ENCODE measurements at places on chromosomes 7 and 10.

GRCh38 chr7:146773506-146773905, 656.9 kb downstream of the CNTNAP2 start:
- peak; percentile 3 for DNase-seq

DNA sequence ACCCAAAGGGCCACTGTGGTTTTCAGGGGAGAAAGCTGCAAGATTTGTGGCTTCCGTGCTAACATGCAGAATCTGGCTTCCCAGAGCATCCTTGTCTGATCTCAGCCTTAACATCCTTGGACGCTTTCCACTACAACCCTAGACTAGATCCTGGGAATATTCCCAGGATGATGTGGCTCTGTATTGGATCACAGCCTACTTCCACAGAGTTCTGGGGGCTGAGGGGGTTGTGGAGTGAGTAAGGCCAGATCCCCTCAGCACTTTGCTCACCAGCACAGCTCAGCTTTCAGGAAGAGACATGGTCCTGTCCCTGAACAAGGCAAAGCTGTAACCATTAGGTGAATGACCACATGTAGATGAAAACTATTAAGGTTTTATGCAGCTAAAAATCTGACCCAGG, 241.3 kb upstream of the MYO3A start:
- DNase-seq: no peak

GRCh38 chr10:98331885-98332284, 63.9 kb upstream of the LOXL4 start:
- DNase-seq: no peak

DNA sequence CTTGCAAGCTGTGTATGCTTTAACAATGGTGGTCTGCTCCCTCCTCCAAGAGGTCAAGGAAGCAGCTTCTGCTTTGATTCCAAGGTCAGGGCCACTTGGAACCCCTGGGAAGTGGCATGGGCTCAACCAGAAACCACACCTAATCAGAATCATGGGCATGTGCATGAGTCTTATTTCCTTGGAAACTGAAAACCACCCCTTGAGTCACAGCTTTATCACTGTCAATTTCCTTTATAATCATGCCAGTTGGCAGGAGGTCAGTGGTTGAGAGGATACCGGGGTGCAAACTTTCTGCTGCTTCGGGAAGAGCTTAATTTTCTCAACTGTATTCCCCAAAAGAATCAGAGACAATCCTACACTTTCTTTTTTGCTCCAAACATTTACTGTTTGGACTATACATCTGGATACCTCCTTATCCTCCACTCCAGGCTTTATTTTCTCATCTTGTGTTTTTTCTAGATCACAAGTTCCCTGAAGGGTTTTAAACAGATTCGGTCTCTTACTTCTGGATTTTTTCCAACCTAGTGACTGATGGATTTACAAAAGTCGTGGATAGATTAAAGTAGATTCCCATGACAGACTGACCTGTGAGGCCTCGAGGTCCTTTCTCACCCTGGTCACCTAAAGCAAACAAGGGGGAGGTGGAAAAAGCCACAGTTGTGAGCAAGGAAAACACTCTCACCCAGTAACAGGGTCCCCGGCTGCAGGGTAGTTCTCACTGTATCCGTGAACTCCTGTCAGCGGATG, 36.0 kb downstream of the COL17A1 start:
- peak; percentile 41 for DNase-seq

DNA sequence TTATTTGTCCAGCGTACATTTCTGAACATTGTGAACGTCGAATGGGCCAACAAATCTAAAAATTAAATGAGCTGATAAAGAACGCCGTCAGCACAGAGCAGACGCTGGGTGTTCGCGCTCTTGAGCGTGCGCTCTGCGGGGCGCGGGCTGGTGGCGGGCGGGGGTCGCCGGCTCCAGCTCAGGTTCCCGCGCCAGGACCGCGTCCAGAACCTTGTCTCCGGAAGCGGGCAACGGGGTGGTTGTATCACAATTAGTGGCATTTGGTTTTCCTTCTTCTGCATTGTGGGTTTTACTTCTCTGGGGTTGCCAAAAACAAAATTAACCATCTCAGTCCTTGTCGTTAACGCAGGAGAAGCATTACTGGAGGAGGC, 2.4 kb downstream of the CYP2E1 start:
- no peak for DNase-seq

DNA sequence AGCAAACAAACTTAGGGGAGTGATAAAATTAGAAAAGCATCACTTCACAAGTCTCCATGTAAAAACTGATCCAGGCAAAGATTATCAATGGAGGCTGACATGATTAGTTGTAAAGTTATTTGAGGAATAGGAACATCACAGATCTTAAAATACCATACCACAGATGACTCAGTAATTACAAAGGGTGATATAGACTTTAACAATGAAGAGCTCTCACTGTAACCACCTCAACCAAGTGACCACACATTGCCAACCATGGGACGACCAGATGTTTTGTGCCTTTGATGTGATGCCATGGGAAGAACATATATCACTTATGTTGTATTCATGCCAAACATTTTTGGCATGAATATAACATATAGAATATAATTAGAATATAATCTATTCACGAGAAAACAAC, 11.7 kb downstream of the AASS start:
- DNase-seq: peak; percentile 83

DNA sequence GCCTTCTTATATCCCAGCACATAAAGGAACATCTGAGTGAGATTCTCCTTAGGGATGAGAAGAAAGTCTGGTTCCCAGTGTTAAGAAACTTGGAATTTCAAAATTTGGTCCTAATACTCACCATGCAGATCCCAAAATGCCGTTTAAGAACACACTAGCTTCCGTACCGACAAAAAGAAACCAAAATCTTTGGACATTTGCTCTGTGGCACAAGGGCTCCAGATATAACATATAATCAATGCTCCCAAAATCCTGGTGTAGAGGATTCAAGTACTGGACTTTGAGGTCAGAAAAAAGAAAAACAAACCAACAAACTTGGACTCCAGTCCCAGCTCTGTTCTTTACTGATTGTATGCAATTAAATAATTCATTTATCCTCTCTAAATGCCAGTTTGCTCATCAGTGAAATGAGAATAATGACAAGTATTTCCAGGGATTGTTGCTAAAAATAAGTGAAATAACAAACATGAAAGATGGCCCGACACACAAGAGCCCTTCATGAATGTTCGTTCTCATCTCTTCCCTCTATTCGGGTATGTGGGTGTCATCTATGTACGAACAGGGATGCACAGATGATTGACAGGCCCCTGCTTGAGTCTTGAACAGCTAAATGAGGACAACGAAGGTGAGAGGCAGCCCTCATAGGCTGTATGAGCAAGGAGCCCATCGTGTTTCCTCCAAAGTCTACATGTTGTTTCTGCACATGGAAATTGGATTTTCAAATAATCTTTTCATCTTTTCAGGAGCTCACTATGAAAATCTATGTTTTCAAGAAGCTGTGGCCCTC, 48.6 kb upstream of the NEBL start:
- DNase-seq: no peak

- DNase-seq: peak; percentile 89
Measured at GRCh38 chr10:73076360-73077183, 20.1 kb downstream of the P4HA1 start.

GRCh38 chr7:56291-56913, 136.0 kb upstream of the FAM20C start:
- DNase-seq: no peak

GRCh38 chr7:29723599-29723998, 82.7 kb upstream of the WIPF3 start:
- DNase-seq: peak; percentile 64

DNA sequence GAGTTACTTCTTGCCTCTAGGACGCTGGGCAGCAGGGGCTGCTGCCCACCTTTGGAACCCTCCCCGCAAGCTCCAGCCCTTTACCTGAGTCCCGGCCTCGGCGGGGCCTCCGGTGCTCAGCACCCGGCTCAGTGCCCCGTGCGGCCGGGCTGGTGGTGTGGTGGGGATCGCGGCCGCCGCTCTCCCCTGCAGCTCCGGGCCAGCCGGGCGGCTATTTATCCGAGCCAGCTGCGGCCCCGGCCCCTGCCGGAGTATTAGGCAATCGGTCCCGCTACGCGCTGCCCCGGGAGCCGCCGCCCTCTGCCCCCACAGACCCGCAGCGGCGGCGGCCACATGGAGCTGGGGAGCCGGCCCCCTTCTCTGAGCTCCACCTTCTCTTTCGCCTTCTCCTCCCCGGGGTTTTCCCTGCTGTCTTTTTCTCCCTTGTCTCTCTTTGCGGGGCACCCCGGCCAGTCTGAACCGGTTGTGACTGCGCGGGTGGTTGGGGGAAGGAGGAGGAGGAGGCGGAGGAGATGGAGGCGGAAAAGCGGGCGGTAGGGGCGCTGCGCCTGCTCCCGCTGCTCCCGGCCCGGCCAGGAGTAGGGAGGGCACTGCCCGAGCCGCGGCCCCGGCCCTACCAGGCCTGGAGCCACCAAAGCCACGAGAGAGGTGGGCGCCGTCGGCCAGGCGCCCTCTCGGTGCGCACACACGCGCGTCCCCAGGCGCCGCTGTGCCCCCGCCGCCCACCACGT, at the start of gene SLC16A9:
Gene SLC16A9, minus strand, starts transcription at position 456 of the 731 bp plus-strand sequence. CDS start 25,559 bp downstream, outside the sequence.
- DNase-seq: peak; percentile 53

- DNase-seq: no peak
Measured at GRCh38 chr7:265192-265997, 24.6 kb upstream of the FOXL3 start.

DNA sequence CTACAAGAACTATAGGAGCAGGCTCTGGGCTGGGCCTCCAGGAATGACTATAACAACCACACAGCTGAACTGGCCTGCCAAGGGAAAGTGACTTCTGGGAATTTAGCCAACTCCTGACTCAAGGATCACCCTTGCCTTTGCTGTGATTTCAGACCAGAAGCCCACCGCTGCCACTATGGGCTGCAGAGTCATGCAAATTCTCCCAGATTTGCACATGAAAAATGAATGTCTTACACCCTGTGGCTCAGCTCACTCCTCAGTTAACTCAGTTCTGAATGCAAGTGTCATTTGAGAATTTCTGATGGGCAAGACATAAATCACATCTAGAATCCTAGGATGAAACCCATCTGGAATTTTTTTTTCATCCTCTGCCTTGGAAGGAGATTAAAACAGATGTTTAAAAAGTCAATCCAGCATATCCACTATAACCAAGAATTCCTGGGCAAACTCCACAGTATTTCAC, 186.5 kb upstream of the BET1 start:
- peak; percentile 100 for DNase-seq

GRCh38 chr10:113939212-113939860, 84.9 kb downstream of the NHLRC2 start:
- no peak for DNase-seq

- peak; percentile 97 for DNase-seq
Measured at GRCh38 chr10:43965033-43965917, 316.6 kb upstream of the ZNF32 start.

DNA sequence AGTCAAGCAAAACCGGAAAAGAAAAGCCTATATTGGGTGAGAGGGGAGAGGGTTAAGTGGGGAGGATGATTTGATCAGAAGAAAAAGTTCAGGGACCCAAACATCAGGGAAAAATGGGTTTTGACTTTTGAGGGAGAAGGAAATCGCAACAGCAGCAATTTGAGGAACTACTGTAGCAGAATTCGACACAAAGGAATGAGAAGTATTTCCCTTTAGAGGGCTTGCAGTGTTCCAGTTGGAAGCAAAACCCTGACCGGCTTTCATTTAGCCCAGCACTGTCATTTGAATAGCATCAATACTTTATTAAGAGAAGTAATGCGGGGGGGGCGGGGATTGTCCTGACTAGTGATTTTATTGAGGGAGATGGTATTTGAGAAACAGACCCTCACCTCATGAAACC, 37.2 kb upstream of the GATA3 start:
- peak; percentile 46 for DNase-seq
